AG09309 (cell line): ENCODE measurements at places on chromosomes 12 and 14.

- no peak for DNase-seq
These were observed 55.4 kb downstream of the TMEM121 start for GRCh38 chr14:105581551-105582341.

DNA sequence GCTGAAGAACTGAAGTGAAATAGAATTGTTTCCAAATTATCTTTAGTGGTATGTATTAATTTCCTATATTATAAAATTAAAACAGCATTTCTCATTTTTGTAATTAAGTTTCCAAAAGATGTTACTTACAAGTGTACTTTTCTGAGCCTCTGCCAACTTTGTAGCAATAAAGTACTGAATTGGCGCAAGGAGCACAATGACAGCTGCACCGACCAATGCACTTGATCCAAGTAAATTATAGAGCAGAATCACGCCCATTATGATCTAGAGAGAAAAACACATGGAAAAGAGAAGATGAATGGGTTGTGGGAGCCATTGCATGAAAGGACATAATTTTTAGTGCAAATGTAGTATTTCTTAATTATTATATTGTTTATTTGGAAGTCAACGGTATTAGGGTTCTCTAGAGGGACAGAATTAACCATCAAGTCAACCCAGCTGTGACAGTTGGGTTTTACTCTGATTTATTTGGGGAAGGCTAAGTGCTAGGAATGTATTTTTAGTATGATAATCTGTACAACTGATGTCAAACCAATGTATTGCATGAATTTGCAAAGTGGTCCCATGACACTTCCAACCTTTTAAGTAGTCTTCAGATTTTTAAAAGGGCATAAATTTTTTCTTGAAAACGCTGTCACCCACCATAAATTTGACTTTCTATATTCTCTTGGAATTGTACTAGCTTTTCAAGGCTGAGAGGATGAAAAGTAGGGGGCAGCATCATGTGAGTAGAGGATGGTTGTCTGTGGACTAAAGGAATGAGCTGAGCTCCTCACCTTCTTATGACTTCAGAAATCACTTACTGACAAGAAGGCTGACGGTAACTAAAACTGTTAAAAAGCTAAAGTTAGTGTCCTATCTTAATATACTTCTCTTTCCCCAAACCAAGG lies 33.0 kb downstream of the ABCC9 start:
- no peak for DNase-seq

- DNase-seq = no peak
These were observed 10.6 kb downstream of the AHNAK2 start for GRCh38 chr14:104967386-104968152.

- DNase-seq = no peak
These were observed 11.5 kb upstream of the KRT80 start for GRCh38 chr12:52203079-52203921.

DNA sequence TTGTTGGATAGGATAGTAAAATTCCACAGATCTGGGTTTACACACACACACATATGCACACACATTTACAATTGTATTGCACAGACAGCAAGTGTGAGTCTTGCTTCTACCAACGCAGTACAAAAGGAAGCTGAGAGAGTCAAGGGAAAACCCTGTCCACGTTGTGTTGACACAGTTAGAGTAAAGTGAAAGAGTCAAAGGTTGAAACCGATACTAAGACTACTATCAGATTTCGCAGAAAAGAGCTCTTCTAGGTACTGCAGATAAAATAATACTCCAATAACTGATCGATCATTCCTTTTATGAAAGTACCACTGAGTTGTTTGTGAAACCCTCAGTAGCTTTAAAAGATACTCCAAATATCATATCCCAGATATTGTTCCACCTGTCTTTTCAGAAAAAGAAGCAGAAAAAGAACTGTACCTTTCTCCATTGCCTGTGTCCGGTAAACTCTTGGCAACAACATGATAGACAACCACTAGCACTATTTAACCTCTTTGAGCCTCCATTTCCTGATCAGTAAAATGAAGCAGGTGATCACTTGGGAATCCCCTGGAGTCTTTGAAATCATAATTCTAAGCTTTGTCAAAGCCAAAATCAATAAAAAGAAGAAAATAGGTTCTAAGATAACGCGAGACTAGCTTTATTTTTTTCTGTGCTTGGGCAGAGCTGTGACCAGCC lies 224.6 kb upstream of the FOXN3 start:
- no peak for DNase-seq

GRCh38 chr12:92898755-92899154 lies 30.3 kb downstream of the EEA1 start:
- DNase-seq = no peak

- DNase-seq = no peak
These were observed 149.2 kb upstream of the LRIG3 start for GRCh38 chr12:59069516-59069915.

DNA sequence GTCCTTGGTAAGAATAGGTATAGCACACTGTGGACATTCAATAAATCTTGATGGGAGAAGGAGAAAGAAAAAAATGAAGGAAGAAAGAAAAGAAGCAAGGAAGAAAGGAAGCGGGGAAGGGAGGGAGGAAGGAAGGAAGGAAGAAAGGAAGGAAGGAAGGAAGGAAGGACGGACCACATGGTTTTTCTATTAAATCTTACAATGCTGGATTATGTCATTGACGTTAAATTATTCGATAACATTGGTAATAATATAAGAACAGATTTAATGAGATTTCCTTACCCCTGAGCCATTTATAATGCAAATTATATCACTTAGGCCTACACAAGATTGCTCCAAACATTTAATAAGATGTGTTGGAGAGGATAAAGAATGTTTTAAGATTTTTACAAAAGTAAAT lies 124.9 kb upstream of the SYT1 start:
- no peak for DNase-seq

GRCh38 chr12:1680804-1681492 lies 9.9 kb upstream of the ADIPOR2 start:
- DNase-seq = no peak

GRCh38 chr14:61649283-61649682 lies 46.0 kb upstream of the HIF1A start:
- no peak for DNase-seq

GRCh38 chr12:103626498-103626897 lies 39.4 kb downstream of the STAB2 start:
- peak; percentile 21 for DNase-seq

- no peak for DNase-seq
These were observed 27.9 kb downstream of the TMCC3 start for GRCh38 chr12:94622475-94622874.

DNA sequence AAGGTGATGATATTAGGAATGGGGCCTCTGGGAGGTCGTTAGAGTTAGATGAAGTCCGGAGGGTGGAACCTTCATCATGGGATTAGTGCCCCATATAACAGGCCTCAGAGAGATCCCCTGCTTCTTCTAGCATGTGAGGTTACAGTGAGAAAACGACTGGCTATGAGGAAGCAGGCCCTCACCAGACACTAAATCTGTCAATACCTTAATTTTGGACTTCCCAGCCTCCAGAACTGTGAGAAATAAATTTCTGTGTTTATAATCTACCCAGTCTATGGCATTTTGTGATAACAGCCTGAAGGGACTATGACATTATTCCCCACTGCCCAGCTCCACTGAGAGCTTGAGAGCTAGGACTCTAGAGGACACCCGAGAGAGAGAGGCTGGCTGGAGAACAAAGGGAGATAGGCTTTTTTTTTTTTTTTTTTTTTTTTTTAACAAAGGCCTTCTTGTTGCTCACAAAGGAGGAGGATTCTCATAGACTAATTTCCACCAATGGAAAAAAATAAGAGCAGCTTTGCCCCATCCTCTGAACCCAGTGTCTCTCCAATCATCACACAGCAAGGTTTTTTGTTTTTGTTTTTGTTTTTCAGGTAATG lies 87.8 kb upstream of the EEA1 start:
- DNase-seq = no peak

DNA sequence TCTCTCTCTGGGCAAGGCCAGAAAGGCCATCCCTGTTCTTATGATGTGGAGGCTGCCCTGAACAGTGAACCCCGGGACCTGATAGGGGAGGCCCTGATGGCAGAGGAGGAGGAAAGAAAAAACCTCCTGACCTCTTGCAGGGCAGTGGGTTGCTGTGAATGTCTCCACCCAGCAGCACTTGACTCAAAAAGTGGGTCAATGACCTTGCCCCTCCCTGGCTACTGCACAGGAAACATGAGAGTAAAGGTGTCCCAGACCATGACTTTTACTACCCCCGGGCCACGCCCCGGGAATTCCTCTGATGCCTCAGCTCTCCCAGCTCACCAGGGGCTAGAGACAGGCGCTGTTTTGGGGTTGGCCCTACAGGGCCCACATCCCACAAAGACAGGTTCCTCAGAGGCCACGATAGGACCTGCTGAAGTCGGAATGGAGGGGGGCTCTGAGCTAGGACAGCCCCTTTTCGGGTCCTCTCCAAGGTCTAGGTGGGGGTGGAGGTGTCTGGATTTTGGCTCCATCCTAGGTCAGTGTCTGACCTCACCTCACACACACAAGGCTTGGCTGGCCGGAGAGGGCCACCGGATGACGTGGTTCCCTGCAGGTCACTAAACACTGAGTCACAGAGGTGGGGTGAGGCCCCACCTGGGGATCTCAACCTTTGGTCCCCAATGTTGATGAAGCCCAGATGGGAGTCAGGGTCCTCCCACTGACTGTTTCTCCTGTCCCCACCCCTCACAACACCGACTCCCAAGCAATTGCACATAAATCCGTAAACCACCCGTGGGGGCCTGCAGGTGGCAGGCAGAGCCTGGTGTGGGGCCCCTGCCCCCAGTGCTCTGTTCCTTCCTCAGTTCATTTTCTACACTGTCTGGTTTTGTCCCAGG lies 1.6 kb downstream of the RHOF start:
- no peak for DNase-seq

DNA sequence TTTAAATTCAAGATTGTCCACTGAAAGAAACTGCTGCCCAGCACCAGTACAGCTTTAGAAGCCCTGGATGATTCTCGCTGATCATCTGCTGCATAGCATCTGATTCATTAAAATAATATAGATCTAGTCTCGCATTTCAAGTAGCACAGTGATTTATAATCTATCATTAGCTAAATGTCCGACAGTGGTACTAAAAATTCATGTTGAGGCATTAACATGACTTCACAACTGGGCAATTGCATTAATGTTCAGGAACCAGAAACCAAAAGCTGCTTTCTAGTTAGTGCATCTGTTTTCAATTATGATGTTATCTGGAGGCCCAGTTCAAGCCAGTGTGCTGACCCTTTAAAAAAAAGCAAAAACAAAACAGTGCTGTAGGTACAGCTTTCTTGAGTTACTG lies 1987.2 kb upstream of the SEL1L start:
- DNase-seq = no peak

- no peak for DNase-seq
These were observed 3.7 kb downstream of the KIF5A start for GRCh38 chr12:57553343-57554202.

GRCh38 chr12:6551063-6551461 lies 4.8 kb downstream of the IFFO1 start:
- DNase-seq = no peak

DNA sequence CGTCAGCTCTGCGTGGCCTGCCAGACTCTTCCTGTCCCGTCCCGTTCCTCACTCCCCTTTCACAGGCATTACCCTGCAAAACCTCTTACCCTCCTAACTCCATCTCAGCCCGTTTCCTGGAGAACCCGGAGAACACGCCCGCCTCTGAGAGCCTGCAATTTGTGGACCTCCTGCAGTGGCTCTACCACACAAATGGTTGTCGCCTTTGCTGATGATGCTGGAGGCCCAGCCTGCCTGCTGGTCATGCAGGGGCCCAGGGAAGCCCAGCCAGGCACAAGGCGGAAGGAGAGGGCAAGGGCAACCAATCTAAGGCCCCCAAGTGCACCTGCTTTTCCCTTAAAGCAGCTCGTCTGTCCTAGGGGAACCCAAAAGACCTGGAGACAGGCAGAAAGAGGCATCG lies 22.5 kb downstream of the RFLNA start:
- no peak for DNase-seq

DNA sequence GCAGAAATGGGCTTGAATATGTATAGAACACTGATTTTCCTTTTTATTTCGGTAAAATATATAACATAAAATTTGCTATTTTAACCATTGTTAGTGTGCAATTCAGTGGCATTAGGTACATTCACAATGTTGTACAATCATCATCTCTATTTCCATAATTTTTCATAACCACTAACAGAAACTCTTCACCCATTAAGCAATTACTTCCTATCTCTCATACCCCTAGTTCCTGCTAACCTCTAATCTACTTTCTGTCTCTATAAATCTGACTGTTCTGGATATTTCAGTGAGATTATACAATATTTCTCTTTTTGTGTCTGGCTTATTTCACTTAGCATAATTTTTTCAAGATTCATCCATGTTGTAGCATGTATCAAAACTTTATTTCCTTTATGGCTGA lies 8.9 kb upstream of the RNF212B start:
- no peak for DNase-seq

DNA sequence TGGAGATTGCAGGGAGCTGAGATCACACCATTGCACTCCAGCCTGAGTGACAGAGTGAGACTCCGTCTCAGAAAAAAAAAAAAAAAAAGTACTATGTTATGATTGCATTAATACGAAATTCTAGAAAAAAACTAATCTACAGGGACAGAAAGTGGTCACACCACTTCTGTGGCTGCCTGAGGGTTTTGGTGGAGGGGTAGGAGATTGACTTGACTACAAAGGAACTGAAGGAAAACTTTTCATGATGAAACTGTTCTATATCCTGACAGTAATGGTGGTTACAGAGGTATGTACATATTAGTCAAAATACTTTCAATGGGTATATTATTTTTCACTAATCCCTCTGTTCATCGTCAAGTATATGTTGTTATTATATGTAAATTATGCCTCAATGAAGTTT lies 42.1 kb downstream of the FOXN3 start:
- DNase-seq = no peak

- DNase-seq = peak; percentile 35
These were observed 309.2 kb upstream of the KITLG start for GRCh38 chr12:88889326-88890110.

- DNase-seq = no peak
These were observed 52.0 kb downstream of the NOS1 start for GRCh38 chr12:117309276-117309925.

GRCh38 chr12:41556176-41556575 lies 368.1 kb downstream of the PDZRN4 start:
- no peak for DNase-seq

GRCh38 chr14:95522116-95522515 lies 5.7 kb upstream of the SYNE3 start:
- no peak for DNase-seq

DNA sequence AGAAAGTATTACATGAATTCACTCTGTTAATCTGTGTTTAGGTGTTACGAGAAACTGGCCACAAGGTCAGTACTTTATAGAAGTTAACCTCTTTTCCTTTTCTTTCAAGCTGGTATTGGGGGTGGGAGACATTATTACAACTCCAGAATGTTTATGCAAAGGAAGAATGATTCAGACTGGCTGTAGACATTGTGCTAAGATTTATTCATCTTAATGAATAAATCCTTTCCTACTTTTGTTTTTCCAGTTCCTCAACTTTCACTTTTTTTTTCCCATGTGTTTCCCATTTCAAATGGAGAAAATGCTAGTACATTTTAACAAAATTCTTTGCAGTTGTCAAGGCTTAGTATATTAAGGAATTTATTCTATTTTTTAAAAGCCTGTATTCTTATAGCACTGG lies 1.3 kb downstream of the OTOGL start:
- DNase-seq = no peak

GRCh38 chr12:94769776-94770759 lies 119.7 kb upstream of the TMCC3 start:
- DNase-seq = no peak

- no peak for DNase-seq
These were observed 71.1 kb downstream of the FUT8 start for GRCh38 chr14:65483647-65484046.

GRCh38 chr12:123148223-123148622 lies 2.7 kb downstream of the PITPNM2 start:
- DNase-seq = no peak
